NCI-H345 (cell line): ENCODE measurements at places on chromosomes 3 and 15.

GRCh38 chr3:129197321-129197720 is 13.6 kb upstream of the CNBP start:
- no peak for DNase-seq

DNA sequence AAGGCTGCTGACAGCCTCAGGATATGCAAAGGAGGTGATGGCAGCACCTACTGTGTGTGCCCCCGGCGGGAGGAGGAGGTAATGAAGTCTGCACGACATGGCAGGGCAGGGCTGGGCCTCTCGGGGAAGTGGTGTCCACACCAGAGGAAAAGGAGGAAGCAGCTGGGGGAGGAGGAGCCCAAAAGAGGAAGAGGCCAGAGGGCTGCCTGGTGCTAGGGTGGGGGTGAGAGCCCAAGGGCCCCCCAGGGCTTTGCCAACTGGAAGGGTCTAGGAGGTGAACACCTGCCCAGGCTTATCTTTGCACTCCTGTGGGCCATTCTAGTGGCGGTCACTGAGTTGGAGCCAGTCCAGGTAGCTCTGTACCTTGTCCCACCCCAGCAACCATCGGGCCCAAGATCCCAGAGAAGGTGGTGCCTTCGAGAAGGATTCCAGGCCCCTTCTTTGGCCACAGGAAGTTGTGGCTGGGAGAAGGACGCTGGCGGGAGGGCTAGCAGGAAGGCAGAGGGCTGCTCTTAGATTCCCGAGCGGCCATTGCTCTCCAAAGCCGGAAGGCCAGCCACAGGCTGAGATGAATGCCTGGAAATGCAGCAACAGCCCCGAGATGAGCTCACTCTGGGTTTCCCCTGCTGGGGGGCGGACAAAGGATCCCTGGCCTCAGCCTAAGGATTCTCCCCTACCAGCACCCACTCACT is 7.0 kb downstream of the GNAI2 start:
- DNase-seq: no peak

DNA sequence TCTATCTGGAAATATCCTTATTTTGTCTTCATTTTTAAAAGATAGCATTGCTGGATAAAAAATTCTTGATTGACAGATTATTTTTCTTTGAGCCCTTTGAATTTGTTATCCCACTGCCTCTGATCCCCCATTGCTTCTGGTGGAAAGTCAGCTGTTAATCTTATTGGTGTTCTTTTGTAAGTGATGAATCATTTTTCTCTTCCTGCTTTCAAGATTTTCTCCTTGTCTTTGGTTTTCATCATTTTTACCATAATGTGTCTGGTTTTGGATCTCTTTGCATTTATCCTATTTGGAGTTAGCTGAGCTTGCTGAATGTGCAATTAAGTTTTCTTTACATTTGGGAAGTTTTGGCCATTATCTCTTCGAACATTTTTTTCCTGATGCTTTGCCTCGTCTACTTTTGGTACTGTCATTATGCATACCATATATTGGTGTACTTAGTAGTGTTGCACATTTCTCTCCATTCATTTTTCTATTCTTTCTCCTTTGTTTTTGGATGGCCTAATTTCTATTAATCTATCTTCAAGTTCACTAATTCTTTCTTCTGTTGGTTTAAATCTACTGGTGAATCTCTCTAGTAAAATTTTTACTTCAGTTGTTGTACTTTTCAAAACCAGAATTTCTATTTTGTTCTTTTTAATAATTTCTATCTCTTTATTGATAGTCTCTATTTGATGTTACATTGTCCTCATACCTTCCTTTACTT is 440.0 kb upstream of the PROK2 start:
- no peak for DNase-seq

- no peak for DNase-seq
Observed at GRCh38 chr3:140420621-140421357, 257.1 kb upstream of the TRIM42 start.

DNA sequence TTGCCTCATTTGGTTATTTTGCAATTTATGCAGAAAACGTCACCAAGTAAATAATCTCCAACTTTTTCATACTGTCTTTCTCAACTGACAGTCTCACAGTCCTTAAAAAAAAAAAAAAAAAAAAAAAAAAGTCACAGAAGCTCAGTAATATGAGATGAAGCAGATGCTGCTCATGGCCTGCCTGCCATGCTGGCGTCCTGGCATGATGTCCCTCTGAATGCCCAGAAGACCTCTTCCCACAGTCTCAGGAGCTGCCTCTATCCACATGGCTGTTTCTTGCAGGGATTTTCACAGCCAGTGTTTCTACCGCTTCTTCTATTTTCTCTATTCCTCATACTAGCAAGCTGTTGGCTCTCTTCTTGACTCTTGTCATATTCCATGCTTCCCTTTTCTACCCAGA is 87.7 kb downstream of the TGFBR2 start:
- DNase-seq: no peak

GRCh38 chr3:50484722-50485121 is 18.7 kb downstream of the CACNA2D2 start:
- no peak for DNase-seq

DNA sequence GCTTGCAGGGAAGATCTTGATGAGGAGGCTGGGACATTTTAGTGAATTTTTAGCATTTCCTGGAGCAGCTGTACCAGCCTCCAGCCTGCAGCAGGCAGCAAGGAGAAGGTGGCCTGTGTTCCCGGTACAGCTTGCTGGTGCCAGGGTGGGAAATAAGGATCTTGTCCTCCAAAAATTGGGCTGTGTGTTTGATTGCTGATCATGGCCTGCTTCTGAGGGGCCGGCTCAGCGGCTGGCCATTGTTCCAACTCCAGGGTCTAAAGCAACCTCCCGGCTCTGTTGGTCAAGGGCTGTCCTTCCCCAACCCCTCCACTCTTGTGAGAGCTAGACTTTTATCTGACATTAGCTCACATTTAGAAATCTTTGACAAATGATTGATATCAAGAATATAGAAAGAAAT is 5.0 kb downstream of the CFAP100 start:
- DNase-seq: no peak

GRCh38 chr3:83189634-83190033 is 1428.2 kb upstream of the GBE1 start:
- no peak for DNase-seq

GRCh38 chr3:197023998-197024651 is 5.5 kb downstream of the MELTF start:
- peak; percentile 82 for DNase-seq

- DNase-seq: no peak
Observed at GRCh38 chr3:16905704-16906103, 20.9 kb downstream of the PLCL2 start.

DNA sequence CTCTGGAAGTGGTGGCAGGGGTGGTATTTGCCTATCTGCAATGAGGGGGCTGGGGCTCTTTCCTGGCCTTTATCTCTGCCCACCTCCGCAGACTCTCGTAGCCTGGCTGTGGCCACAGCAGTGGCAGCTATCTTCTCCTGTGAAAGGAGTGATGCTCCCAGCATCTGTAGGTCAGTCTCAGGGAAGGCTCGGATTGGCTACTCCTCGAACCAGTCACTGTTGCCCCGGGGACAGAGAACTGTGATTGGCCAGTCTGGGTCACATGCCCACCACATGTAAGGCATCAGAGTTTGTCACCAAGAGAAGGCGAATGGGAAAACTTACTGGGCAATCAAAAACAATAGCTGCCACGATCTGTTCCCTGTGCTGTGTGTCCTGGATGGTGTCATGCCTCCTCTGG is 30.1 kb upstream of the FGD5 start:
- DNase-seq: no peak

GRCh38 chr3:108208831-108209230 is 13.4 kb downstream of the IFT57 start:
- no peak for DNase-seq

DNA sequence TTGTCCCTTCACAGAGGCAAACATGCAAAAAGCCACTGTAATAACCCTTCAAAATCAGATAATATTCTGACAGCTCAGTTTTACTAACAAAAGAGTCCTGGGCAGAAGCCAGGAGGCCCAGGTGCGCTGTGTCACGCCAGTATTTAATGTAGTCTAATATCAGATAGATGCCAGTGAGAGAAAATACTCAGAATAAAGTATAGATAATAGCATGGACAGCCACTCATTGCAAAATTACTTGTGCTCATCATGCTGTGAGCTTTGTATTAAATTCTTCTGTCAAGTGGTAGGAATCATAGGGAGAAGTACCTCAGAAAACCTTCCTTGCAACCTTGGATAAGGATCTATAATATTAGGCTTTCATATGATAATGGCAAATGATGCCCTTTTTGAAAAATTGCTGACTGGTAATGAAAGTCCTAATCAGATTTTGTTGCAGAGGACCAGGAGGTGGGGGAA is 1154.3 kb downstream of the ROBO1 start:
- DNase-seq: no peak

- DNase-seq: no peak
Observed at GRCh38 chr15:68471541-68471940, 39.6 kb upstream of the ITGA11 start.

GRCh38 chr3:70064194-70064779 is 64.8 kb downstream of the SAMMSON start:
- no peak for DNase-seq

GRCh38 chr3:136055491-136055890 is 90.0 kb downstream of the PPP2R3A start:
- no peak for DNase-seq
